Activated CD4-positive, alpha-beta T cell treated with anti-CD3 and anti-CD28 coated beads, Interleukin-2, amount 50 U/mL, for 4 hours (primary cell): ENCODE measurements at places on chromosomes 3 and 15.
A peak's percentile ranks its signal among the peaks of the same experiment; 100 is the strongest.

DNA sequence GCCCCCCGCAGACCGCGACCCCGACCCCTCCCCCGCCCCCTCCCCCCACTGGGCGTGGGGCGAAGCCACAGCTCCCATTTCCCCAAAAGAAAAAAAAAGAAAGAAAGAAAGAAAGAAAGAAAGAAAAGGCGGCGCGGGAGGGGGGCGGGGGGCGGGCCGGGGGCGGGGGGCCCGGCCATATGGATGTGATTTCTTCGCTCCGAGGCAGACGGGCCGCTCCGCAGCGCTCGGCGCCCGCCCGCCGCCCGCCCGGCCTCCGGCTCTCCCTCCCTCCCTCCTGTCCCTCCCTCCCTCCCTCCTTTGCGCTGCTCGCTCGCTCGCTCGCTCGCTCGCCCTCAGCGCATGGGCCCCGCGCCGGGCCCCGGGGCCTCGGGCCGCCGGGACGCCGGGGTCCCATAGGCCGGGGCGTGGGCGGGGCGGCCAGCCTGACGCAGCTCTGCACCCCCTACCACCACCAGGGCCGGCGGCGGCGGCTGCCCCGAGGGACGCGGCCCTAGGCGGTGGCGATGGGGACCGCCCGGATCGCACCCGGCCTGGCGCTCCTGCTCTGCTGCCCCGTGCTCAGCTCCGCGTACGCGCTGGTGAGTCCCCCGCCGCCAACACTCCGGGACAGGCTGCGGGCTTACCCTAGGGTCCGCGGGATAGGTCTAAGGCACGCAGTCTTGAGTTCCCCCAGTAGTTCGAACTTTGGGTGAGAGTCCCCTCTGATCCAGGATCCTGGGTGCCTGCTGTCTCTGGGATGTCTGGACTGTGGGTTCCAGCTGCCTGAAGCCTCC, 5.7 kb downstream of the PTH1R start:
- no peak for DNase-seq

GRCh38 chr3:71997066-71997653, 212.2 kb upstream of the PROK2 start:
- DNase-seq: no peak

DNA sequence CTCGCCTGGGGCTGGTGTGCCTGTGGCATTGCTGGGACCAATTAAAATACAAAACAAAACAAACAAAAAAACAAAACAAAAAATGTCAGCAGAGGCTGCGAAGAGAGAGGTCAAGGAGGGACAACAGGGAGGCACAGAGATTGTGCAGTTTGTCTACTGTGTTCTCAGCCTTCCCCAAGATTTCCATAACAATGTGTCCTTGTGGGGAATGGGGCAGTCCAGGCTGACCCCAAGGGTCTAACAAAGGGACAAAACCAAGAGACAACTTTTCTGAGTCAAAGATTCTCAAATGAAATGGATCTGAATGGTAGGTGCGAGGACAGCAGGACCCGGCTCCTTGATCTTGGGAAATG, 46.4 kb upstream of the TRPM1 start:
- no peak for DNase-seq

- no peak for DNase-seq
Observed at GRCh38 chr3:185717121-185717520, 107.7 kb downstream of the IGF2BP2 start.

GRCh38 chr15:79190093-79190492, 92.4 kb upstream of the ANKRD34C start:
- no peak for DNase-seq

DNA sequence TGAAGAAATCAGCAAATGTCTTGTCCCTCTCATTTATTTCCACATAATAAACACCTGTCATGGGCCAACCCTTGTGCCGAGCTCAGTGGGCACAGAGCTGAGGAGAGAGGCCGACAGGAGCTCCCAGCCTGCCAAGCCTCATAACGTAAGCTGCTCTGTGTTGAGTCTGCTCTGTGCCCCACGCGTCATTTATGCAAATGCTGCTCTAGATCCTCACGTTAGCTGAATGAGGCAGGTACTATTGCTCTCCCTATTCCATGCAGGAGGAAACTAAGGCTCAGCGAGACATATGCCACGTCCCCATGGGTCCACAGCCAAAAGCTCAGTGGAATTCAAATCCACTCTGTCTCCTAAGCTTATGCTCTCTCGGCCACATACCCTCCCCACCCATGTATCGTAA, 41.5 kb downstream of the EFCAB12 start:
- no peak for DNase-seq

DNA sequence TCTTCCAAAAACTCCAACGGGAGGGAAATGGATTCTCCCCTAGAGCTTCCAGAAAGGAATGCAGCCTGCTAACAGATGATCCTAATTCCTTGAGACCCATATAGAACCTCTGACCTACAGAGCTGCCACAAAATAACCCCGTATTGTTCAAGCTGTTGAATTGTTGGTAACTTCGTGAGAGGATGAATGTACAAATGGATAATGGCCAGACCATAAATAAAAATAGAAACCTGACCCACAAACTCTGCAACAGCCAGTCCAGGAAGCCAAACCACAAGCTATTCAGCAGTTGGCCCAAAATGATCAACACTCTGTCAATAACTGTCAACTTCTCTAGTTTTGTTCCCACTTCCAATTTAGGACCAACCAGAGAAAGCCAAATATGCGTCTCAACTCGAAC, 414.0 kb upstream of the ZNF717 start:
- DNase-seq: no peak

DNA sequence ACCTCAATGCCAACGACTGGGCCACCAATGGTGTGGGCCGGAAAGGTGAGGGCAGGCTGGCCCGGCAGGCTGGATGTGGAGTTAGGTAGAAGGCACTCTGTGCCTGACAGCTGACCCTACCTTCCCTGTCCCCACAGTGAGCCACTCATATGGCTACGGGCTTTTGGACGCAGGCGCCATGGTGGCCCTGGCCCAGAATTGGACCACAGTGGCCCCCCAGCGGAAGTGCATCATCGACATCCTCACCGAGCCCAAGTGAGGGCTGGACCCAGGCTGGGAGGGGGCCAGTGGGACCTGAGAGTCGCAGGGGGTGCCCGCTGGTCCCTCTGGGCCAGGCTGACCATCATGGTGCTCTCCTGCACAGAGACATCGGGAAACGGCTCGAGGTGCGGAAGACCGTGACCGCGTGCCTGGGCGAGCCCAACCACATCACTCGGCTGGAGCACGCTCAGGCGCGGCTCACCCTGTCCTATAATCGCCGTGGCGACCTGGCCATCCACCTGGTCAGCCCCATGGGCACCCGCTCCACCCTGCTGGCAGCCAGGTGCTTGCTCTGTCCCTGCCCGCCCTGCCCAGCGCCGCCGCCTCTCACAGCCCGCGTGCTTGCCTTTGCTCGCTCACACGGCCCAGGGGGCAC, 4.5 kb upstream of the FES start:
- no peak for DNase-seq

- peak; percentile 25 for DNase-seq
Observed at GRCh38 chr3:18725668-18726407, 300.7 kb upstream of the SATB1 start.

DNA sequence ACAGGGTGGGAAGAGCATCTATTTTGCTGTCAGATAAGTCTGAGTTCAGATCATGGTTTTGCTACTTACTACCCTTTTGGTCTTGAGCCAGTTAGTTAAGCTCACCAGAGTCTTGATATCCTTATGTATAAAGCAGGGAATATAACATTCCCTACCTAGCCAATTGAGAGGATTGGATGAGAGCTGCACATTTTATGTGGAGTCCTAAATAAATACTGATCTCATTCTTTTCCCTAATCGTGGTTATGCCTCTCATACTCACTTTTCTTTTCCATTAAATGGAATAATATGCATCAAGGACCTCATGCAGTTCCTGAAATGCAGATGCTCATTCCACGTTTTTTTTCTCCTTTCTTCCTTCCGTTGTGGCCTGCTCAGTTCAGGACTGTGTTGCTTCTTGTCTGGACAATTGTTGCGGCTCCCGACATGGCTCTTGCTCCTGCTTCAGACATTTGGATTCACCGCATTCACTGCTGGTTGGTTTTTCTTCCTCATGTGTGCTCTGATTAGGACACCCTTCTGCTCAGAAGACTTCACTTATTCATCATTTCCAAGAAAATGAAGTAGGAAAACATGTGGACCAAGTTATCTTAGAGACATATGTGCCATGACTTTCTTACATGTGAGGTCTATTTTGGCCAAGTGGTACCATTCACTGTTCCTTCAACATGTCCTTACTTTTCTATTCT, 90.2 kb downstream of the NFKBIZ start:
- DNase-seq: no peak

DNA sequence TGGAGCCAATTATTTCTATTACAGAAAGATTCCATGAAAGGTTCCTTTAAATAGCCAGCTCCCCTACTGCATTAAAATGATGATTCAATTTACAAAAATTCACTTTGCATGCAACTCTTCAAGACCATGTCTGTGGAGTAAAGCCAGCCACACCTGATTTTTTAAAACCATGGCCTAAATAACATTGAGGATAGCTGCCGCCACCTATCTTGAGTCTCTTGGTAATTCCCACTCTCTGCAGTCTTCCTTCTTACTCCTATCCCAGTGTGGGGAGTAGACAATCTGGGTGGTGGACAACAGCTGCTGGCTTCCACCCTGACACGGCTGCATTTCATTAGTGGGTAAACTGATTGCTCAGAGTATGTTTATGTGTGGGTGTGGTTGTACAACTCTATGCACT, 10.7 kb downstream of the LRTM1 start:
- DNase-seq: no peak

- DNase-seq: no peak
Observed at GRCh38 chr3:108404368-108404767, 106.0 kb downstream of the MYH15 start.

- DNase-seq: no peak
Observed at GRCh38 chr15:91992945-91993344, 139.4 kb downstream of the SLCO3A1 start.

GRCh38 chr3:49661281-49661680, 12.9 kb upstream of the APEH start:
- no peak for DNase-seq

DNA sequence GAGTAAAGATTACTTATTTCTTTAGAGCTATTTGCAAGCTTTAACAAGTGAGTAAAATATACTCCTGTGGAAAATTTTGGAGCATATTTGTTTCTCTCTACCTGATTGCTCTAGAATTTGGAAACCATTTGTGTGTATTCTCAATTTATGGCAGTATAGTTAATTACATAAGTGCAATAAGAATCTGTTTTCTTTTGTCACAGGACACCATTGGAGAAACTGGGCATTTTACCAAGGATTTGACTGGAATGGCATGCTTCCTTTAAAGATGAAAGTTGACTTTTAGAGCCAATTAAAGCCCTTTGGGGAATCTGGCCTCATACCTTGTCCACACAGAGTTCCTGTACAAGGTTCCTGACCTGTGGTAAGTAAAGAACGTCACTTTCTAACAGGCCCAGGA, 38.4 kb downstream of the PAQR5 start:
- no peak for DNase-seq

DNA sequence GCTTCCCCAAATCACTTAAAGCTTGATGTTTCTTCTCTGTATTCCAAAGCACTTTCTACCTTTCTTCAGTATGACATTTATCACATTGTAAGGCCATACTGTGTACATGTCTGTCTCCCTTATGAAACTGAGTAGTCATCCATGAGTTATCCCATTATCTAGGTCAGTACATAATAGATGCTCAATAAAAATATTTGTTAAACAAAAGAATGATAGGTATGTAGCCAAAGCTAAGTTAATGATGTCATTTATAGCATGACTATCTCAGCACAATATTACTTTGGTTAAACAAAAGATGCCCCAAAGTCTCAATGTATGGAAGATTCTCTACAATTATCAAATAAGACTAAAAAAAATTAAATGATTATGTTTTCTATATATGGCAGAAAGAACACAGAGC, 3.1 kb upstream of the TMCO5A start:
- no peak for DNase-seq

DNA sequence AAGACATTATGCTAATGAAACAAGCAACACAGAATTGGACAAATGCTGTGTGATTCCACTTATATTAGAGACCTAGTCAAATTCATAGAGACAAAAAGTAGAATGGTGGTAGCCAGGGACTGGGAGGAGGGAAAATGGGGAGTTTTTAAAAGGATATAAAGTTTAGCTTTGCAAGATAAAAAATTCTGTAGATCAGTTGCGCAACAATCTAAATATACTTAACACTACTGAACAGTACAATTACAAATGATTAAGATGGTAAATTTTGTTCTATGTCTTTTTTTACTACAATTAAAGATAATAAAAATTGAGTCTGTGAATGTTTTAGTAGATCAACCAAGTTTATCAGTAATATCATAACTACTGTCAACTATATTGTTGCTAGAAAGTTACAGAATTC, 340.1 kb upstream of the PDZRN3 start:
- DNase-seq: no peak

DNA sequence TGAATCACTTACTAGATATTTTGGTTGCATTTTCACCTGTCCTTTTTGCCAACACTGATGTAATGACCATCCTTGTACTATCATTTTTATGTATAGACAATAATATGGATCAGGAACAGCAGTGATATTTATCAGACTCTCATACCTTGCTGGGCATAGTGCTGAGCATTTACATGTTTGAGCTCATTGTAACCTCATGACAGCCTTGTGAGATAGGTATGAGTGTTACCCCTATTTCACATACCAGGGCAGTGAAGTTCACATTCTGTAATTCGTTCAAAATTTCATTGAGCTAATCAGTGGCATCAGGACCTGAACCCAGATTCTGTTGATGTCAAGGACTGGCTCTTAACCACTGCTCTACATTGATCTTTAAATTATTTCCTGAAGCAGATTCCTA, 221.5 kb upstream of the TBL1XR1 start:
- DNase-seq: no peak

GRCh38 chr3:13539671-13540070, 9.3 kb upstream of the FBLN2 start:
- no peak for DNase-seq

DNA sequence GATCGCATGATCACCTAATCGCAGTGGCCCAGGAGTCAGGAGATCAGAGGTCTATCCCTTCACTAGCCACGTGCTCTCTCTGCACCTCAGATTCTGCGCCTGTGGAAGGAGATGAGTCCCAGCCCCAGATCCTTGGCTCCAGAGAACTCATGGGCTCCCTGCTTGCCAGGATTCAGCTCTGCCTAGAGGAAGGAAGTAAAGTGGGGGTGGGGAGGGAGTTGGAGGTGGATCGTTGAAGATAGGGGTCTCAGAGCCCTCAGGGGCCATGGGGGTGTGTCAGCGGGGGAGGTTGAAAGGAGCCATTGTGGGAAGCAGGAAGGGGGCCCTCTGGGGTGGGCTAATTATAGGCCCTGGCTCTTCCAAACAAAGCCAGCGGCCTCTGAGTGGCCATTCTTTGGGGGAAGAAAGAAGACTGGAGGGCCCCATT, 11.3 kb upstream of the STRA6 start:
- DNase-seq: no peak

DNA sequence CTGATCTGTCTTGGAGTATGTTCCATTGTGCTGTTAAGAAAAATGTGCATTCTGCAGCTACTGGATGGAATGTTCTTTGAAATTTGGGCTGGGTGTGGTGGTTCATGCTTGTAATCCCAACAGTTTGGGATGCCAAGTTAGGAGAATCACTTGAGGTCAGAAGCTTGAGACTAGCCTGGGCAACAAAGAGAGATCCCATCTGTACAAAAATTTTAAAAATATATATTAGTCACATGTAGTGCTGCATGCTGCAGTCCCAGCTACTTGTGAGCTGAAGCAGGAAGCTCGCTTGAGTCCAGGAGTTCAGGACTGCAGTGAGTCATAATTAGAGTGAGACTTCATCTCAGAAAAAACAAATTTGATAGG, 62.8 kb upstream of the PLSCR4 start:
- DNase-seq: no peak
